ENCODE measurements at places on chromosomes 2 and 18.

DNA sequence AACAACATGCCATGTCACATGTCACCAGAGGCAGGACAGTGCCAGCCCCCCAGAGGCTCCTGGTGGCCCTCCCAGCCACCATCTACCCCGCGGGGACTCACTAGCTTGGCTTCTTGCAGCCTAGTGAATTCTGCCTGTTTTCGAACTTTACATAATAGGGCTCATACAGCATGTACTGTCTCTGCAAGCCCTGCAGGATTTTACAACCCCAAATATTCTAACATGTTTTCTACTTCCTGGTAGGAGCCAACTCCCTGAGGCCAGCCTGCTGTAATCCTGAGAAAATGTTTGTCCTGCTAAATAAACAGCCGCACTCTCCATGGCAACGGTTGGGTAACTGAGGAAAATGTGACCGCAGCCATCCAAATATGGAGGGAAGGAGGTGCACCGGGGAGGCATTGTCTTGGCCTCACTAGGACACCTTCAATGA is 2.7 kb downstream of the PER2 start:
- DNase-seq, result peak; percentile 95

DNA sequence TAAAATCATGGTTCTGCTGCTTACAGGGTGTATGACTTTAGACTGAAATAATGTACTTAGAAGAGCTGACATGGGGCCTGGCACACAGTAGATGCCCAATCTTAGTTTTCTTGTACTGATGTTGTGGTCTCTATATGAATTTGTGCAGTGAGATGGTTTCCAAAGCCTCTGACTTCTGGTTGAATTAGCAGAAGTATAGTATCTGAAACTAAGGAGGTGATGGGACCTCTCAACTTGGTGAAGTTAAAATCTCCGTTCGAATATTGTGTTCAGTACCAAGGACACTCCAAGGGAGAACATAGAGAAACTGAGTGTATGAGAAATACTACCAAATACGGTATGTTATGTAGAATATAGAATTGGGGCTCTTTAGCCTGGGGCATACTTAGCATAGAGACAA is 120.9 kb downstream of the ANTXR1 start:
- no peak for DNase-seq

GRCh38 chr2:229530434-229530833 is 183.9 kb downstream of the DNER start:
- no peak for DNase-seq

- no peak for DNase-seq
These were observed 1.4 kb downstream of the GMPPA start for GRCh38 chr2:219500135-219500534.

DNA sequence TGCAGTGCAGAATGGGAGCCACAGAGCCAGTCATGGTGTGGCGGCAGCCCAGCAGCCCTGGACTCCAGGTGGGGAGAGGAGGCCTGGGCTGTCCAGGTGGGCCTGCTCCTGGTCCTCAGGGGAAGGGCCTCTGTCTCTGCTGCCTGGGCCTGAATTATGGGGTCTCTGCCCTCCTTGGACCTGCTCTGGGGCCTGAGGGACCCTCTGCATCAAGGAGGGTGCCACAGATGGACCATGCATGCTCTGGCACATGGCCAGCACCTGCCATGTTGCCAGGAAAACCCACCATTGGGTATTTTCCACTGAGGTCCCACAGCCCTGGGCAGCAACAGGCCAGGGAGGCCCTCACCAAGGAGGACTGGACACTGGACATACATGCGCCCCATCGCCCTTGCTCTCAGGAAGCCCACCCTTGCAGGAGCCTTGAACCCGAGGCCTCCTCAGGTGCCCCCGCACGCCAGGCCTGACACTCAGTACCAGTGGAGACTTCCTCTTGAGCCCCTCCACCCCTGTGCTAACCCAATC is 107.1 kb downstream of the NDUFA10 start:
- no peak for DNase-seq

GRCh38 chr2:120395221-120396012 is 49.5 kb downstream of the INHBB start:
- no peak for DNase-seq

DNA sequence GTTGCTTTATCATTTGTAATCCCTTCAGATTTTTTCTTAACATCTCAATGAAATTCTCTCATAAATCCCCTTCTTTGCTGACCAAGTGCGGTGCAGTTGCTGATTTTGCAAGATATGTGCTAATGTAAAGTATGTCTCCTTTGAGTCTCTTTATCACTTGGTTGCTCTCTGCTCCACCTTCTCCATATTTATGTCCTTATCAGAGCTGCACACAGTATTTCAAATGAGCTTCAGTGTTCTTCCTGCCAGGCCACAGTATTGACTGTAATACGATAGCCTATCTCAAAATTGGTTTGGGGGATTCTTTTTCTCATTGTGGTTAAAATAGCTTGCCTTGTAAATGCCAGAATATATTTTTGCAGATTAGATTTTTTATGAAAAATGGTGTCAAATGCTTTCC is 32.2 kb downstream of the MAIP1 start:
- DNase-seq, result peak; percentile 53

GRCh38 chr2:96340493-96341414 is 5.2 kb downstream of the NCAPH start:
- no peak for DNase-seq

DNA sequence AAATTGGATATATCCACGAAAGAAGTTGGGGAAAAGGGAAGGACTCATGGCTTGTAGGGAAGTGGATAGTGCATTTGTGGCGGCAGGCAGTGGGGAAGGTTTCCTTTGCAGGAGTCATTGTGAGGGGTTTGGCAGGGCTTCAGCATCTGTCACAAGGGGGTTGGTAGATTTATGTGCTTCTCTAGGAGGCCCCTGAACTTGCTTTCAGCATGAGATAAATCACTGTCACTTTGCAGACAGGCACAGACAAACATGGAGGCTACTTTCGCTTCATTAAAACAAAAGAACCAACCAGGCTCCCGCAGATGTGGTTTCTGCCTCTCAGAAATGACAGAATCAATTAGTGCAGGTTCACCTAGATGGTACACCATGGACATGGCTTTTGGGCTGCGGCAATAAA is 340.7 kb downstream of the TGIF1 start:
- DNase-seq, result no peak

GRCh38 chr18:35376393-35376741 is 770 bp downstream of the ZNF396 start:
- DNase-seq, result no peak

GRCh38 chr2:105734762-105735538 is 9.8 kb upstream of the NCK2 start:
- DNase-seq, result peak; percentile 62

DNA sequence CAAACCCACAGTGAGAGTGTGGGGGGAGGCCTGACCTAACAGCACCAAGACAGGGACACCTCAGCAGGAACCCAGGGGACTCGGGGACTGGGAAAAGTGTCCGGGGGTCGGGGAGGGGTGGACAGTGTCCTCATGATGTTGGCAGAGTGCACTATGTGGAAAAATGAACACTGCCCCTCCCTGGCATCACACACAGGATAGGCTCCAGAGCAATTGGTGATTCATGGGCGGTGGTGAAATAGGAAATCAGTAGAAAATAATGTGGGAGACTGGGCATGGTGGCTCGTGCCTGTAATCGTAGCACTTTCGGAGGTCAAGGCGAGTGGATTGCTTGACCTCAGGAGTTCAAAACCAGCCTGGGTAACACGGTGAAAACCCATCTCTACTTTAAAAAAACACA is 3.6 kb upstream of the ANO7 start:
- DNase-seq, result no peak

DNA sequence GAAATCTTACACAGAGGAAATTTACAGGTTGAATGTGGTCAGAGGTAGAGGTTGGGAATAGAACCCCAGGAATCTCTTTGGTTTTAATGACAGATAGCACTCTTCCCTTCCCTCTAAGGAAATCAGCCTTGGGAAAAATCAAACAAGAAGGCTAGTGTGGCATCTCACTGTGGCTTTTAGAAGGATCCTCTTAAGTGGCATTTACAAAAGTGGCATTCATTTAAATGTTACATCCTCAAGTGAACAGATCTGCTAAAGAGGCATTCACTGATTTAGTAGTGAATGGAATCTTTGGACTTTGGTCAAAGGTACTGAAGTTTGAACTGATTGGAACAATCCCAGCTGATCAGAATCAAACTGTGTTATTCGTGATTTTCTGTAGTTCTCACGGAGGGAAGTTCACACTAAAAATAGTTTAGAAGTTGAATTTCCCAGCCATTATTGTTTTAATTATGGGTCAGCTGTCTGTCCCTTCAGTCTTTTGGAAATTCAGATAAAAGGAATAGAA is 136.5 kb upstream of the FN1 start:
- no peak for DNase-seq

DNA sequence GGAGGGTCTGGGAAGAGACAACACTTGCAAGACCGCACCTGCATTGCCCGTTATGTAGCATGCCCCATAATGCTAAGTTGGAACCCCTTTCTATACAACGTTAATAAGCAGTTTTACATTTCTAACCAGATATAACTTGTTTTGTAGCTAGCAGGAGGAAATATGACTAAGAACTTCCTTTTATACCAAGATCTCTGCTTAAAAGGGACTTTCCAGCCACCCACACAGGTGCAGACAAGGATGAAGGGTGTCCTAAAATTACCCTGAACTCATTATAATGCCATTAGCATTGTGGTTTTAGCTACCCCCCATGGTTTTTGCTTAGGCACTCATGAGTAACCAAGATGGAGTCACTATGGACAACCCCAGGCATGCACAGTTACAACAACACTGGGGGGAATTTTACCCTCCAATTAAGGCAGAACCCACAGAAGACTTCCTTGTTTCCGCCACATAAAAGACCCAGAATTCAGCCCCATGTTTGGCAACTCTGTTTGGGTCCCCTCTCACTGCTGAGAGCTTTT is 362.8 kb downstream of the CBLN2 start:
- no peak for DNase-seq

GRCh38 chr18:46659484-46659883 is 2.5 kb upstream of the LOXHD1 start:
- no peak for DNase-seq

- no peak for DNase-seq
These were observed 546.6 kb upstream of the CHAC2 start for GRCh38 chr2:53220969-53221368.

- no peak for DNase-seq
These were observed 78.8 kb upstream of the IGFBP5 start for GRCh38 chr2:216774180-216774579.

DNA sequence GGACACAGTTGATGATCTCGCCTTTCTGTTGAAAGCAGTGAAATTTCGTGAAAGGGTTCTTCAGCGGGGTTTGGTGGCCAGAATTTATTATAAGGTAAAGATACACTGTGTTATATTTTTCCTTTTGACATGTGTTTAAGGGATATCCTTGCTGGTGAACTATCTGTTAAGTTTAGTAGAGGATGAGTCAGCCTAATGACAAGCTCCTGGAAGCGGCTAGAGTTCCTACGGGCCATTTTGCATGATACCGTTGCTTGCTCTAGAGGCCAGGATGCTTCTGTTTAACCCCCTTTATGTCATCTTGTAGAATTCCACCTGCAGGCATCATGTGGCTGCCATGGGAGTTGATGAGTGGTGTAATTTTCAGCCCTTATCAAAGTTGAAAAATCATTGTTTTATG is 124.8 kb upstream of the BCL2L11 start:
- DNase-seq, result no peak

GRCh38 chr18:28088477-28088876 is 88.5 kb downstream of the CDH2 start:
- no peak for DNase-seq

GRCh38 chr2:157221394-157221988 is 36.0 kb upstream of the GALNT5 start:
- no peak for DNase-seq

GRCh38 chr2:60320724-60321123 is 232.7 kb downstream of the BCL11A start:
- DNase-seq, result no peak

- no peak for DNase-seq
These were observed 187.1 kb downstream of the CELF4 start for GRCh38 chr18:37378336-37379010.

DNA sequence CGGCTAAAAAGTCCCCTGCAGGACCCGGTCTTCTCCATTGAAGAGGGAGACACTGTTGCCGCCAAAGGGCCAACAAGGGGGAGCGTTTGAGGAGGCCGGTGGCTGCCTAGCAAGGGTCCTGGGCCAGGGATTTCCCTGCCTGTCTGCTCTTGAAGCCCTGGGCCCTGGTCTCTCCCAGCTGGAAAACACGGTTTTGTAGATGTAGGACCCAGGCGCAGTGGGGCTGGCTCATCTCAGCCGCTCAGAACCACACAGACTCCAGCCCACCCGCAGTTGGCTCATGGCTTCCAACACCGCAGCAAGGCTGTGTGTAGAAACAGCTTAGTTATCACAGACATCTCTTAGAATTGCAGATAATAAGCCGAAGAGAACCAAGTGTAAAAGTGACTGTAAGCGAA is 57.1 kb upstream of the TWIST2 start:
- no peak for DNase-seq

GRCh38 chr2:156229724-156230362 is 102.7 kb downstream of the NR4A2 start:
- DNase-seq, result no peak

- DNase-seq, result no peak
These were observed 4.6 kb downstream of the B3GNT7 start for GRCh38 chr2:231399853-231400680.

GRCh38 chr2:150674283-150674682 is 186.8 kb upstream of the RND3 start:
- DNase-seq, result no peak

DNA sequence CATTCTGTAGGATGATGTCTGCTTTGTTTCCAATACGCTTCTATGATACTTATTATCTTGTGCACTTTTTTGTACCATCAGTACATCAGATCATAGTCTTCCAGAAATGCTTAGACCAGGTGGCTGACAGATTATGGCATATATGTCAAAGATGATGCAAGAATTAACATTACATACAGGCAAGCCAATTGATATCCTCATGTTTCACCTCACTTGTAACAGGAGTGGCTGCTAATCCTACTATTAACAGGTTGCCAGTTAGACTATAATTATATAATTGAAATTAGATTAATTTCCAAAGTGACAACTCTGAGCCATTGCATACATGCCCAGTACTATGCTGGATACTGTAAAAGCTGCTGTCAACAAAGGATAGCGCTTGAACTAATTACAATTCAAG is 77.2 kb downstream of the TLK1 start:
- DNase-seq, result no peak
